ENCODE measurements at places on chromosomes 3 and 15.

GRCh38 chr3:97187771-97188170 lies 373.4 kb downstream of the EPHA6 start:
- no peak for DNase-seq

DNA sequence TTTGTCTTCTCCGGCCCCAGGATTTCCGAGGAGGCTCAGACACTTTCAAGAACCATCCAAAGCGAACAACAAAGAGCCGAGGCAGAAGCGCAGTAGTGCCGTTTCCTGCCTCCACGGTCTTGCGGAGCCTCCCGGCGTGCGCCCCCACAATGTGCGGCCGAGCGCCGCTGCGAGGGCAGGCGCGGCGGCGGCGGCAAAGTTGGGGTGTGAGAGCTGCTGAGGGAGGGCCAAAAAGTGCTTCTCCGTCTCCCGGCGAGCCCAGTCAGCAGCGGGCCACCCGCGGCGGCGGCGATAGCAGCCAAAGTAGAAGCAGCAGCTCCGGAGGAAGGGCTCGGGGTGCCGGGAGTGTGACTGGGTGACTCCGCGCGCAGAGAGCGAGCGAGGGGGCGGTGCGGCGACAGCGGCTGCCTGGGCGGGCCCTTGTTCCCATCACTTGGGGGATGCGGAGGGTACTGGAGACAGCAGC lies 749.1 kb downstream of the ROBO1 start:
- DNase-seq, result peak; percentile 29

DNA sequence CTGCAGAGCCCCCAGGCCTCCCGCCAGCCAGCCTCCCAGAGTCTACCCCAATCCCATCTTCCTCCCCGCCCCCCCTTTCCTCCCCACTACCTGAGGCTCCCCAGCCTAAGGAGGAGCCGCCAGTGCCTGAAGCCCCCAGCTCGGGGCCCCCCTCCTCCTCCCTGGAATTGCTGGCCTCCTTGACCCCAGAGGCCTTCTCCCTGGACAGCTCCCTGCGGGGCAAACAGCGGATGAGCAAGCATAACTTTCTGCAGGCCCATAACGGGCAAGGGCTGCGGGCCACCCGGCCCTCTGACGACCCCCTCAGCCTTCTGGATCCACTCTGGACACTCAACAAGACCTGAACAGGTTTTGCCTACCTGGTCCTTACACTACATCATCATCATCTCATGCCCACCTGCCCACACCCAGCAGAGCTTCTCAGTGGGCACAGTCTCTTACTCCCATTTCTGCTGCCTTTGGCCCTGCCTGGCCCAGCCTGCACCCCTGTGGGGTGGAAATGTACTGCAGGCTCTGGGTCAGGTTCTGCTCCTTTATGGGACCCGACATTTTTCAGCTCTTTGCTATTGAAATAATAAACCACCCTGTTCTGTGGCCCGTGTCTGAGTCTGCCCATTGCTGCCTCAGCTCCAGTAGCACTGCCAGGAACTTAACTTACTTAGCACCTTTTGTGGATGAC lies 32.2 kb downstream of the PTPN23 start:
- DNase-seq, result no peak

- DNase-seq, result peak; percentile 14
Measured at GRCh38 chr15:39426552-39427532, 154.0 kb upstream of the THBS1 start.

DNA sequence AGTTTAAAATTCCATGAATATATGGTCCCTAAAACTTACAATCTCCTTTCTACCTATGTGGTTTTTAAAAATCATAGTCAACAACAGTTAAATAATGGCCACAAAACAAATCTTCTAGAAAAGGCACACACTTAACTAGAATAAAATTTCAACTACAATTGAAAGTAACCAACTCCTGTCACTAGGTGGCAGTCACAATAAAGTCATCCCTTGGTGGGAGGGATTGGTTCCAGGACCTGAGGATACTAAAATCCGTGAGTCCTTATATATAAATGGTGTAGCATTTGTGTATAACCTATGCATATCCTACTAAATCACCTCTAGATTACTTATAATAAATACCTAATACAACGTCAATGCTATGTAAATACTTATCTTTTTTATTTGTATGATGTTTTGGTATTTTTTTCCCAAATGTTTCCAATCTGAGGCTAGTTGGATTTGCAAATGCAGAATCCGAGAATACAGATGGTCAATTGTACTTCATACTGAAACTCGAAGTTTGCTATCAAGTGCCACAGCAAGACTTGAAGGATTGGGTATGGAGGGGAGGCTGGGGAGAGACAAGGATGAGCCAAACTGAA lies 172.6 kb downstream of the FMN1 start:
- DNase-seq, result no peak

DNA sequence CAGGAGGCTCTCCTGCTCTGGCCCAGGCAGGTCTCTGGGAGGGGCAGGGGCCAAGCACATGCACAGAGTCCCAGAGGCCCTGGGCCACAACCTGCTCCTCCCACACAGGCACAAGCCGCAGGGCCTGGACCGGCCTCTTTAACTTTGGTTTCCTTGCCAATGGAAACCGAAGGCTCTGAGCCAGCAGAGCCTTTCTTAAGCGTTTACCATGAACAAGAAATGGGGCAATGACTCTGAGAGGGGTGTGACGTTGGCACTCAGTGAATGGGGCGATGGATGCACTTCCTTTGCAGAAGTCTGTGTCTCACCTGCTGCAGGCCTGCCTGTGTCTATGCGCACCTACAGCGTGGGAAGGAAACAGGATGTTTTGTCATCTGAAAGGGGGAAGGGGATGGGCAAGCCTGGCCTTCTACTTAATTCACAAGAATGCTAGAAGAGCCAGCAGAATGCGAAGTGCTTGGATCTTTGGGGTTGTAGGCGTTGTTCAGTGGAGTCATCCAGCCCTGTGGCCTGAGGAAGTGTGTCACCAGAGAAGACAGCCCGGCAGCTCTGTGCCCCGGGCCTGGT lies 41.8 kb downstream of the IFT122 start:
- no peak for DNase-seq

DNA sequence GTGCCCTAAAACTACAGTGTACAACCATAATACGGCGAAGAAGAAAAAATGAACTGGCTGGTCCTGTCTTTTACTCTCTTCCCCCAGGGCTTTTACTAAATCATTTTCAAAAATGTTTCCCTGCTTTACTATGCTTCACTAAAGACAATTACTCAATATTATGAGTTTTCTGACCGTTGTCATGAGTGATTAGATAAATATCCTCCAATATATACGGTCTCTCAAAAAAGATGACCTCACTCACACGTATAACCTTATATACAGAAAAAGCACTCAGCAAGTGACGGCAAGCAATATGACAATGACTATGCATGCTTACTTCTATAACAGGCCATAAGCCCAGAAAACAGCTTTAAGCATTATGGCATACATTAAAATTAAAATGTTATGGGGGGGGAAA lies 60.5 kb downstream of the TBL1XR1 start:
- no peak for DNase-seq

DNA sequence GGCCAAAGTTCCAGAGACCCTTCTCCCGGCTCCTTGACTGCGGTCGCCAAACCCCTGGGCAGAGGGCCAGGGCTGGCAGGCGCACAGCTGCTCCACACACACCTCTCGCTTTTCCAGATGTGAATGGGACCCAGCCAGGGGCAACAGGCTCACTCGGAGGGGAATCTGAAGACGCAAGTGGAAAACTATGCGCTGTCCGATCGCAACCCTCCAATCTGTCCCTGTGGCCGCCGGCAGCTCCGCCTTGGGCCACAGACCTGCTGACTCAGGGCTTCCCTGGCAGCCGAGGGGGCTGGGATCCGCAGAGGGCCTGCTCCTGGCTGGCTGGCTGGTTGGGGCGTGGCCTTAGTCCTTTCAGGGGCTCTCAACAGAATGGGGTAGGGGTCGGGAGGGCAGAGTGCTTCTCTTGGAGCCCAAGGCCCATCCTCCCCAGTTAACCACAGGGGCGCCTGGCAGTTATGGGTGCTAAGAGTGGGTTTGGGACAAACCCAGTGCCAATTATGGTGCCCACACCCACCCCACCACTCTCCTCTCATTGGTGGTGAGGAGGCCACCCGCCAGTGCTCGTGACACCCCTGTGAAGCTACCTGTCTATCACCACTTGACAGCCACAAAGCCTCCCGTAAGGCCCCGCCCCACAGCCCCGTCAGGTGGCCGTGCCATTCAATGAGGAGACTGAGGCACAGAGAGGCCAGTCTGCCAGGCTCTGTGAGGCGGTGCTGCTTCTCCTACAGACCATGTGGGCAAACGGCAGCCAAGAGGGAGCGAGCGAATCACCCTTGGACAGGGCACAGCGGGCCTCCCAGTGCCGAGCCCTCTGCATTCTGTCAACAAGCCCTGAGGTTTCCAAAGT lies 53.8 kb downstream of the IQSEC1 start:
- no peak for DNase-seq

DNA sequence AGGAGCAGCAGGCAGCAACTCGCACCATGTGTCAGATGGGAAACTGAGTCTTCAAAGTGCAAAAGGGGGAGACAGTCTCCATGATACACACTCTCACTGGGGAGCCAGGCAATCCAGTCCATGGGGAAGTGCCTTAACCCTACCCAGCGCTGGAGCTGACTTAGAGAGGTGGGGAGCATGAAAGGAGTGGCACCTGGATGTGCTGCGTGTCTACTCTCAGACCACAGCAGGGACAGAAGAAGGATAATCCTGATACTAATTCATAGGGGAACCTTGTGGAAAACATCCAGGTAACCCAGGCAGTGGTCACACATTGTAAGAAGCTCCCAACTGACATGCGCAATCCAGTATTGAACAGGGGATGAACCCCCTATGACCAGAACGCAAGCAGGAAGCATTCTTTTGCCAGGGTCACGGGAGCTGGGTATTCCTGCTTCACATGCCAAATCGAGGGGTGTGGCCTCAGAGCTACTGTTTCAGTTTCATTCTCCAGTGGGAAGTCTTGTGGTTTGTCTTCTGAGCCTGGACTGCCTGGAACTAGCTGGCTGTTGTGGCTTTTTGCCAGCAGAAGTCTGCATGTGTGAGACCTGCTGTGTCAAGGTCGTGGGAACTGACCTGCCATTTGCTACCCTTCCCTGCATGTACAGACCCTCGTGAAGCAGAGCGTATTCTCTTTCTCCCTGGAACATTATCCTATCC lies 367.6 kb upstream of the NDN start:
- no peak for DNase-seq

DNA sequence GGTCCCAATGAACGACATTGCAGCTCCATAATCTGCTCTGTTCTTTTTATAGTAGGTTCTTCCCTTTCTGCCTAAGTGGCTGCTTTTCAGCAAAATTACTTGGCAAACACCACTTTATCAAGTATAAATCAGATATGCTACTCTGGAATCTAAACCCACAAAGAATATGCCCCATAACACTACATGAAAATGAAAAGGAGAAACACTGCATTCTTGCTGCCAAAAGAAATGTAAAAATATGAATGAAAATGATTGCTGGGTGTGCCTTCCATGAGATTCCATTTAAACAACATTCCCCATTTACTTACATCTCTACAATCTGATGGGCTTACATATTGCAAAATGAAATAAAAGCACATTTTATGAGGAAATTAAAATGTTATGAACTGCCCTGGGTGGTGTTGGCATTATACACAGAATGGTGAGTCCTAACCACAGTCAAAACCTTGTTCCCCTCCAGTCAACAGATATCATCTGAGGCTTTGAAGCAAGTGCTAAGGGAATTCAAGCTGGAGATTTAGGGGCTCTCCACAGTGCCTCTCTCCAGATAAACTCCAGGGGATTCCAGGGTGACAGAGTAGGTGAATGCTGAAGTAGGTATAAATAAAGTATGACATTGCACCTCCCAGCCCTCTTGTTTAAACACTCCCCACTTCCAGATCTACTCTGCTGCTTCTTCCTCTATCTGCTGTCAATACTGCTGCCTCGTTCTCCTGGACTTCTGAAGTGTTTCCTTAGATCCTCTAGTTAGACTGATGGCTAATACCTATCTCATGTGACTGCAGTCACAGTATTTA lies 136.5 kb downstream of the RORA start:
- no peak for DNase-seq

GRCh38 chr3:100972867-100973266 lies 20.4 kb downstream of the ABI3BP start:
- DNase-seq, result no peak

DNA sequence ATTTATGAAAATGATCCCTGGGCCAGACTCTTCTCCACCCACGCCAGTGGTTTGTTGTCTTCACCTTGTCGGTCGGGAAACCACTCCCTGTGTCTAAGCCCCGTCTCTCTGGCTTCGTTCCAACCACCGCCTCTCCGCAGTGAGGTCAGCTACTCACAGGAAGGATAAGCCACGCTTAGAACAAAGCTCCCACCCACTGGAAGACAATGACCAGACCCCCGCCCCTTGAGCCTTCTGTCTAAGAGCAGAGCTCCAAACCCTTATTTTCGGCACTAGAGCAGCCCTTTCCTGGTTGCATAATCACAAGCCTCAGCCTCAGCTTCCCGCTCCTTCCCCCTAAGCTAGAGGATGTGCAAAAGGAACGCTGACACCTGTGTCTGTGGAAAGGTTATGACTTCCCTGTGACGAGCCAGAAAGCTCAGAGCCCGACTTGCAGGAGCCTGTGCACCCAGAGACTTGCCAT lies 114.9 kb upstream of the MEF2A start:
- DNase-seq, result no peak

- DNase-seq, result no peak
Measured at GRCh38 chr15:63763476-63764123, 70.1 kb downstream of the HERC1 start.

- DNase-seq, result no peak
Measured at GRCh38 chr15:63586790-63587189, 10.4 kb upstream of the FBXL22 start.

- DNase-seq, result no peak
Measured at GRCh38 chr3:23405081-23405480, 202.0 kb downstream of the UBE2E2 start.

- no peak for DNase-seq
Measured at GRCh38 chr3:109050591-109051167, 67.3 kb downstream of the MORC1 start.

GRCh38 chr3:32321095-32321790 lies 70.4 kb upstream of the CMTM7 start:
- DNase-seq, result no peak

GRCh38 chr15:90479656-90480055 lies 50.1 kb upstream of the CRTC3 start:
- DNase-seq, result no peak

DNA sequence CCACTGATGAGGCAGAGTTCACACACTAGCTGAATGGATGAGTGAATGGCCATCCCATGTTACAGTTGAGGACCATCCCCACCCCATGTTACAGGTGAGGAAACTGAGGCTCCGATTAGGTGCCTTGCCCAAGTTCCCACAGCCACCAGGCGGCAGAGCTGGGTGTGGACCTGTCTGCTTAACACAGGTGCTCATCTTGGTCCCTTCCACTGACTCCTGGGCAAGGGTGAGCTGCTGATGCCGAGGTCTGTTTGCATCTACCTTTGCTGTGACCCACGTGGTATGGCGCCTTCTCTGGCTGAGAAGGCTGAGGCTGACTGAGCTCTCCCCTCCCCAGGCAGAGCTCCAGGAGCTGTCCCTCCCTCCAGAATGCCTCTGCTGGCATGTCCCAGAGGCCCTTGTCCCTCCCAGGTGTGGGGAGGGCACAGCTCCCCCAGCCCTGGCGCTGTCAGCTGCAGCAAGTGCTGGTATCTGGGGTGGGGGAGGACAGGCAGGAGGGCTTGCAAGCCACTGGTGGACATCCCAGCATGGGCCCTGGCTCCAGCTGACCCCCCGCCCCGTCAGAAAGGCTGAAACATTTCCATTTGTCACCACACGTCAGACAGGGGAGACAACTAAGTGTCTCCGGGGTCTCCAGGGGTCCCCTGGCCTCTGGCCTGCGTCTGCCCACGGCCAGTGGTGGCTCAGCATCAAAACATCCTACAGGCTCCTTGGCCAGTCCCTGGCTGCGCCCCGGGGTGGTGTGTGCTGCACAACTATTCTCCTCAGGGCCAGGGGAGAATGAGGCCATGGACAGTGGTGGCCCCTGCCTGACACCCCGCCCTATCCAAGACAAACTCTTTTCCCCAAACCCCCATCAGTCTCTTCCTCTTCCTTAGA lies 105.4 kb downstream of the ADCY5 start:
- no peak for DNase-seq
